ENCODE measurements at places on chromosomes 16 and 17. TPM values are rescaled to one million over a fixed set of nuclear protein-coding genes. Genes with fewer than 3 reads are reported as not detected.

TNFSF13 gene
- 1.1 TPM for polyA plus RNA-seq

CDRT15L2 gene
- polyA plus RNA-seq, result not detected

NFATC2IP gene
- polyA plus RNA-seq, result 26.0 TPM

KRTAP4-5 gene
- not detected for polyA plus RNA-seq

MMP25 gene
- polyA plus RNA-seq, result 0.93 TPM

TMEM238L gene
- not detected for polyA plus RNA-seq

CDH1 gene
- polyA plus RNA-seq, result not detected

VMO1 gene
- polyA plus RNA-seq, result not detected

UTP4 gene
- 61.1 TPM for polyA plus RNA-seq

PITPNM3 gene
- not detected for polyA plus RNA-seq

PRM2 gene
- not detected for polyA plus RNA-seq

CDH13 gene
- polyA plus RNA-seq, result not detected

SRSF2 gene
- polyA plus RNA-seq, result 104 TPM

YPEL2 gene
- 25.1 TPM for polyA plus RNA-seq

CA4 gene
- not detected for polyA plus RNA-seq

KRTAP4-6 gene
- polyA plus RNA-seq, result not detected

MYL4 gene
- not detected for polyA plus RNA-seq

PKD1 gene
- polyA plus RNA-seq, result 4.9 TPM

STH gene
- polyA plus RNA-seq, result not detected

GPATCH8 gene
- polyA plus RNA-seq, result 40.2 TPM

TMEM106A gene
- 1.6 TPM for polyA plus RNA-seq

C17orf113 gene
- polyA plus RNA-seq, result 0.14 TPM

TRIM47 gene
- polyA plus RNA-seq, result 7.7 TPM

PRAC1 gene
- not detected for polyA plus RNA-seq

USH1G gene
- not detected for polyA plus RNA-seq

ITGAX gene
- 0.05 TPM for polyA plus RNA-seq

HOXB9 gene
- polyA plus RNA-seq, result not detected

MAPT gene
- polyA plus RNA-seq, result 0.80 TPM

ADAP2 gene
- polyA plus RNA-seq, result not detected

KRT39 gene
- not detected for polyA plus RNA-seq

ABCC3 gene
- polyA plus RNA-seq, result not detected

KCNJ18 gene
- polyA plus RNA-seq, result not detected

SLC16A11 gene
- 1.1 TPM for polyA plus RNA-seq
